ENCODE measurements at places on chromosomes 7 and 10.

DNA sequence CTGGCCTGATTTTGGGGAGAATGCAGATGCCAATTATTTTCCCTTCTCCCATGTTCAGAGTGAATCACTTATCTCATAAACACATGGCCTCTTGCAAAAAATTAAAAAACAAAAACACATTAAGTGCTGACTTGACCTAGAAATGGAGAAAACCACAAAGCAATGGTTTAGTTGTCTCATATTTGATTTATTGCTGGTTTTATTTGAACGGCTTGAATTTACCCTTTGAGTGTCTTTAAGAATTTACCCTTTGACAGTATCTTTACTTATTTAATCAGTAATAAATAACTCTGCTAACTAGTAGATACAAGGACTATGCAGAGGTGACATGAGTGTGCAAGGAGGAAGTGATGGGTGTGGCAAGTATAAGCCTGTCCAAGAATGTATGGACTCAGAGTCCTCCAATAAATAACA lies 68.1 kb upstream of the GSDME start:
- no peak for DNase-seq

DNA sequence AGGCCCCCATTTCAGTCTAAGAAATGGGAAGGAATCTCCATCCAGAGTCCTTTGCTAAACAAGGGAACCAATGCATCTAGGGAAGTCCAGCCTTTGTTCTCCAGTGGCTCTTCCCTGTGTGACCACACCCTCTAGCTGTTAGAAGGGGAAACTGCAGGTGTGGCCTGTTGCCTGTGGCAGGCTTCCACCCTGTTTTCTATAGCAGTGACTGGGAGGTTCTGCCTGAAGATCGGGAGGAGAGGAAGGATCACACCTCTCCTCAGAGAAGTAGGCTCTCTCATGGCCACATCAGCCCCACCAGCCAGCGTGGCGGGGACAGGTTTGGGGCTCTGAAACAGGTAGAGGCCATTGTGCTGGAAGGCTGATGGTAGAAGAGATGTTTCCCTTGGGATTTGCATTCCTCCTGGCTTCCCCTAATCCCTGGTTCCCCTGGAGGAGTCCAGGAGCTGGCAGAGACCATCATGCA lies 47.7 kb upstream of the TRIM8 start:
- DNase-seq = no peak

GRCh38 chr7:156529956-156530355 lies 110.6 kb upstream of the RNF32 start:
- DNase-seq = no peak

GRCh38 chr10:125062227-125062913 lies 98.0 kb downstream of the CTBP2 start:
- no peak for DNase-seq

GRCh38 chr10:121380211-121380610 lies 218.0 kb downstream of the FGFR2 start:
- no peak for DNase-seq

DNA sequence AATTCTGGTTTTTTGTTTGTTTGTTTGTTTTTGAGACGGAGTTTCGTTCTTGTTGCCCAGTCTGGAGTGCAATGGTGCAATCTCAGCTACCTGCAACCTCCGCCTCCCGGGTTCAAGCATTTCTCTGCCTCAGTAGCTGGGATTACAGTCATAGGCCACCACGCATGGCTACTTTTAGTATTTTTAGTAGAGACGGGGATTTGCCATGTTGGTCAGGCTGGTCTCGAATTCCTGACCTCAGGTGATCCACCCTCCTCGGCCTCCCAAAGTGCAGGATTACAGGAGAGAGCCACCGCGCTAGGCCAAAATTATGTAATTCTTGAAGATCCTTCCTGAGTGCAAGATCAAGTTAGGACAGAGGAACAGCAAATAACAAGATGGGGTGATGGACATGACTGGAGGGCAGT lies 719 bp downstream of the ZNF33B start:
- no peak for DNase-seq

GRCh38 chr7:33099154-33099940 lies 9.9 kb downstream of the RP9 start:
- DNase-seq = no peak

DNA sequence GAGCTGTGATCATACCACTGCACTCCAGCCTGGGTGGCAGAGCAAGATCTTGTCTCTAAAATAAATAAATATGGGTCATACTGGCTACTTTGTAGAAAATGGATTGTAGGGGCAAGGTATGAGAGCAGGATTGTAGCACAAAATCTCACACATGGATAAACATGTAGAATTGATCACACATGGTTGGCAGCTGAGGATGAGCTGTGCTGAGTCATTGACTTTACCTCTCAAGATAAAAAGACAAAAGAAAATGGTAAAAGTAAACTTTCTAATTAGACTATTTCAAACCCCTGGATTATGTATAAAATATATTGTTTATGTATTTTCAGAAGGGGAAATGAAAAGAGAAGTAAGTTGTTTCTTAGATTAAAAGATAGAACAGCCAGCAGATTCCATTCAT lies 69.3 kb downstream of the APBB1IP start:
- no peak for DNase-seq

DNA sequence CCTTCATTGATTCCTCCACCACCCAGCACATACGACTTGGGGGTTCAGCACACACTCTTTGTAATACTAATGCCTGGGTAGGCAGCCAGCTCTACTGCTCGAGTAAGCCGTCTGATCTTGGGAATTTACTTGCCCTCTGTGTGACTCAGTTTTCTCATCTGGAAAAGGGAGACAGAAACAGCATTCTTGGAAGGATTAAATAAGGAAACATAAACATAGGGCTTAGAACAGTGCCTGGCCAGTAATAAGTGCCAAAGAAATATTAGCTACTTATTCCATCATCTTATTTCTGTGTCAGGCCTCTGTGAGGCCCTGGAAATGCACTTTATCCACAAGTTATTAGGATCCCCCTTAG lies 130.1 kb downstream of the TNS3 start:
- DNase-seq = no peak

GRCh38 chr10:133213641-133214467 lies 16.2 kb upstream of the UTF1 start:
- DNase-seq = no peak

DNA sequence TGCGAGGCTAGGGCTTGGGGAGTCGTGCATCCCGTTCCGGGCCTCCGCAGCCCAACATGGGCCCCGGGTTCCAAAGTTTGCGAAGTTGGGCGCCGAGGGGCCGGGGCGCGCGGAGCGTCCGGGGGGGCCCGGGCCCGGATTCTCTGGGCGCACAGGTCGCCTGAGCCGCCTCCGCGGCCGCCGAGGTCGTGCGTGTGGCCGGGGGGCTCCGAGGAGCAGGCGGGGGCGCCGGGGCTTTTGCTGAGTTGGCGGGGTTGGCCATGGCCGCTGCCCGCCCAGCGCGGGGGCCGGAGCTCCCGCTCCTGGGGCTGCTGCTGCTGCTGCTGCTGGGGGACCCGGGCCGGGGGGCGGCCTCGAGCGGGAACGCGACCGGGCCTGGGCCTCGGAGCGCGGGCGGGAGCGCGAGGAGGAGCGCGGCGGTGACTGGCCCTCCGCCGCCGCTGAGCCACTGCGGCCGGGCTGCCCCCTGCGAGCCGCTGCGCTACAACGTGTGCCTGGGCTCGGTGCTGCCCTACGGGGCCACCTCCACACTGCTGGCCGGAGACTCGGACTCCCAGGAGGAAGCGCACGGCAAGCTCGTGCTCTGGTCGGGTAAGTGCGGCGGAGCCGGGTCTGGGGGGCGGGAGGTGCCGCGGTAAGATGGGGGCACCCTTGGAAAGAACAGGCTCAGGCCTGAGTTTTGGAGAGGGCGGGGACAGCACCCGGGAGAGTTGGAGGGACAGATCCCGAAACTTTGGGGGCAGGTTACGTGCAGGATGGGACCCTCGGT lies 643 bp downstream of the SMO start:
- DNase-seq = no peak

- DNase-seq = no peak
Measured at GRCh38 chr7:41830271-41830670, 127.4 kb upstream of the INHBA start.

GRCh38 chr7:22193450-22193983 lies 163.4 kb downstream of the RAPGEF5 start:
- DNase-seq = peak; percentile 92

GRCh38 chr7:36215457-36215765 lies 62.4 kb downstream of the EEPD1 start:
- DNase-seq = no peak
